Muscle of leg (tissue), 16 donors: ENCODE measurements at places on chromosomes 5 and 9.

DNA sequence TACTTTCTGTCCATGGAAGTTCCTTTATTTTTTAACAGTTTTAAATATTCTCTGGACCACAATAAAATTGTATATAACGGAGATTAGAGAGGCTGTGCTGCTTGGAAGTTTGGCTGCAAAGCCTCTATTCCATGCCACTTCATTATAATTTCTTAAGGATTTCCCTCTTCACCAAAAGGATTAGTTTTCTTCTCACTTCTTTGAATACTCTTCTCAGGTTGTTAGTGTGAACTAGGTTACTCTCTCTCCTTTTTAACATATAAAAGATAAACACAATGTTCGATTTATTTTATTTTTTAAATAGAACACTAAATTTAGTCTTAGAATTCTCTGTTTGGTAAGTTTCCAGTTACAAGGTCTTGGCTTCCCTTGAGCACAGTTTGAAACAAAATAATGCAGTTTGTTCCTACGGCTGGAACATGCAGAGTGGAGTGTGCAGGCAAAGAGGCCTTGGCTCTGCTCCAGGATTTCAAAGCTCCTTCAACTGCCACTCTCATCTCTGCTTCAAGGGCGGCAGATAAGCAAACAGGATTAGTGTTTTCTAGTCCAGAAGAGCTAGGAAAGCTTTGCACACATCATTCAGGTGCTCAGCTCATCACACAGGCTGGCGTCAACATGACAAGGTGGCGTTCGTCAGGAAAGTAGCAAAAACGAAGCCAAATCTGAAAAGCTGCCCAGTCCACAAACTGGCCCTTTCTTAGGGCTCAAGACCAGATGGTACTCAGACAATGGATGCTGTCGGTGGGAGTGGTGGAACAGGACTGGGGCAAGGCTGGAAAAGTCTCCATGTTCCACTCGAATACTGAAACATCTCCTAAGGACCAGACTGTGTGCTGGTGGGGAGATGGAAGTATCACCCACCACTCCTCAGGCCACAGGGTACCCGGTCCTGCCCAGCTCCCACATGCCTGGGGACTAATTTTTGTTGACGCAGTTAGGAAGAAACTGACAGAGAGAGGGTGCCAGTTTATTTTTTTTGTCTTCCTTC lies 286.6 kb downstream of the CRB2 start:
- peaks cover 4% of the 10 kb centered on the region for H3K4me1 ChIP-seq
- H3K27me3 ChIP-seq = no peaks in the 10 kb centered on the region
- peak; percentile 73 for DNase-seq
- H3K36me3 ChIP-seq = no peaks in the 10 kb centered on the region

- no peaks in the 10 kb centered on the region for H3K4me1 ChIP-seq
- no peaks in the 10 kb centered on the region for H3K27me3 ChIP-seq
- peaks cover 3% of the 10 kb centered on the region for H3K36me3 ChIP-seq
- H3K27ac ChIP-seq = no peak overlapping the region
- peak; percentile 37 for DNase-seq
These were observed 57.3 kb upstream of the LRRC70 start for GRCh38 chr5:62521319-62521718.

- H3K36me3 ChIP-seq = peaks cover 30% of the 10 kb centered on the region
- H3K4me3 ChIP-seq = no peak overlapping the region
- no peak for DNase-seq
- peaks cover 5% of the 10 kb centered on the region for H3K4me1 ChIP-seq
- H3K27ac ChIP-seq = no peak overlapping the region
These were observed 5.6 kb upstream of the IARS1 start for GRCh38 chr9:92299116-92299515.

- H3K27me3 ChIP-seq = peaks cover 73% of the 10 kb centered on the region
- peak overlapping the region; percentile 92 for H3K27ac ChIP-seq
- DNase-seq = peak; percentile 83
- peaks cover 14% of the 10 kb centered on the region for H3K4me1 ChIP-seq
These were observed 47.8 kb downstream of the ANXA2R start for GRCh38 chr5:42992088-42992879.

GRCh38 chr5:173217626-173218397 lies 17.2 kb downstream of the NKX2-5 start:
- H3K27ac ChIP-seq = no peak overlapping the region
- peaks cover 19% of the 10 kb centered on the region for H3K27me3 ChIP-seq
- no peak for DNase-seq
- no peaks in the 10 kb centered on the region for H3K4me1 ChIP-seq
- no peaks in the 10 kb centered on the region for H3K36me3 ChIP-seq

DNA sequence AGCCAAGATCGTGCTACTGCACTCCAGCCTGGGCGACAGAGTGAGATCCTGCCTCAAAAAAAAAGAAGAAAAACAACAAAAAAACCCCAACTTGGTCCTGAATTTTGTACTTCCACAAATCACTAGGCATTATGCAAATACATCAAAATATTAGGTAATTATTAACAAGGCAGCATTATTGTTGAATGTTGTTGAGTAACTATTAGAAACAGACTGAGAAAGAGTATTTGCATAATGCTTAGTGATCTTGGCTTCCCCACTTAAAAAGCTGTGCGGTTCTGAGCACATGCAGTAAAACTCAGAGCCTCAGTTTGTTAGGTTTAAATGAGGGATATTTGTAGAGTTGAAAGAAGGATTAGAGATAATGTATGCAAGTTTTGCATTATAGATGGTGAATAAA lies 64.2 kb downstream of the SCAMP1 start:
- H3K27ac ChIP-seq = no peak overlapping the region
- H3K4me3 ChIP-seq = no peak overlapping the region
- H3K36me3 ChIP-seq = no peaks in the 10 kb centered on the region
- DNase-seq = no peak
- no peaks in the 10 kb centered on the region for H3K27me3 ChIP-seq

DNA sequence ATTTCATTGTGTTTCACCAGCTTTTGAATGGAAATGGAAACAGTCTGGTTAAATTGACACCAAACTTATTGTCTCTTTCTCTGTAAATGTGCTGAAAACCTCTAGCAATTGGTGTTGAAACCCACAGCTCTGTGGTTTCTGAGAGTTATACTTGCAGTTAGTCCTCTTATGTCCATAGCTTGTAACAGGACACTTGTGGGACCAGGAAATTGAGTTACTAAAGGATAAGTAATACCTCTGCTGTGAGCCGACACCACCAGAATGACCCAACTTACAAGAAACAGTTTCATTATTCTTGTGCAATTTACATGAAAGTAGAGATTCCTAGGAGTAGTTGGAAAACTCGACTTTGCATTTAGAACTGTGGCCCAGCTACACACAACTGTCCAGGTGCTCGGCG lies 191.5 kb downstream of the CFAP90 start:
- no peaks in the 10 kb centered on the region for H3K4me1 ChIP-seq
- no peaks in the 10 kb centered on the region for H3K27me3 ChIP-seq
- no peak for DNase-seq
- no peak overlapping the region for H3K27ac ChIP-seq
- no peaks in the 10 kb centered on the region for H3K36me3 ChIP-seq
- H3K4me3 ChIP-seq = no peak overlapping the region

GRCh38 chr5:6788956-6789649 lies 75.9 kb downstream of the TENT4A start:
- peaks cover 4% of the 10 kb centered on the region for H3K27me3 ChIP-seq
- H3K36me3 ChIP-seq = no peaks in the 10 kb centered on the region
- no peak overlapping the region for H3K4me3 ChIP-seq

DNA sequence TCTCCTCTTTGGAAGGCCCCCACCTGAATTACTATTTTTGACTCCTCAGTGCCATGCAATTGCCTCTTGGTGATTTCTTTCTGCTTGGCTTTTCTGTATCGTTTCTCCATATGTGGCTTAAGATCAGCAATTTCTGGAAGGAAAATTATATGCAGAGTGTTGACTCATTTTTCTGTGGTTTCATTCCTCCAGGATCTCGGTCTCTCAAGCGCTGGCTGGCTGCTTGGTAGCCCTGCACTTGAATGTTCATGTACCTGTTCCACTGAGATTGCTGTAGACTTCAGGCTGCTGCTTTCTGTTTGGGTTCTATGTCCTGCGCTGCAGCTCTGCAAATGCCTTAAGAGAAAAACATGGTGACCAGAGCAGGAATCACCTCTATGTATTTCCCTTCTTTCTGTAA lies 77.6 kb downstream of the INIP start:
- H3K27ac ChIP-seq = no peak overlapping the region
- H3K4me3 ChIP-seq = no peak overlapping the region
- H3K4me1 ChIP-seq = no peaks in the 10 kb centered on the region

DNA sequence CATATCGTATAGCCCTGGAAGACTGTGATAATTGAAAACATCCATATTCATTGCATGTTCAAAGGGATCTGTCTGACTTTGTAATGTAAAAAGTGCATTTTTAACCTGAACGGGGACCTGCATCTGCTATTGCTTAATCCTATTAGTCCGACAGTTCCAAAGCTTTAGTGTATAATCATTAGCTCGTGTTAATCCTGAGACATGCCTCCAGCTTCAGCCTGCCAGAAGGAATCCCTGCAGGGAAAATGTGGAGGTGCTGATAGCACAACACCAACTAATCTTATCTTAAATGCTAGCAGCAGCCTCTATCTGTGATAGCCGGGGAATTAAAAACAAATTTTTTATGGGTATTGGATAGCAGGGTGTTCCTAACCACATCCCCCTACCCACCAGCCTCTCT lies 495.2 kb downstream of the TLE4 start:
- H3K27ac ChIP-seq = no peak overlapping the region

DNA sequence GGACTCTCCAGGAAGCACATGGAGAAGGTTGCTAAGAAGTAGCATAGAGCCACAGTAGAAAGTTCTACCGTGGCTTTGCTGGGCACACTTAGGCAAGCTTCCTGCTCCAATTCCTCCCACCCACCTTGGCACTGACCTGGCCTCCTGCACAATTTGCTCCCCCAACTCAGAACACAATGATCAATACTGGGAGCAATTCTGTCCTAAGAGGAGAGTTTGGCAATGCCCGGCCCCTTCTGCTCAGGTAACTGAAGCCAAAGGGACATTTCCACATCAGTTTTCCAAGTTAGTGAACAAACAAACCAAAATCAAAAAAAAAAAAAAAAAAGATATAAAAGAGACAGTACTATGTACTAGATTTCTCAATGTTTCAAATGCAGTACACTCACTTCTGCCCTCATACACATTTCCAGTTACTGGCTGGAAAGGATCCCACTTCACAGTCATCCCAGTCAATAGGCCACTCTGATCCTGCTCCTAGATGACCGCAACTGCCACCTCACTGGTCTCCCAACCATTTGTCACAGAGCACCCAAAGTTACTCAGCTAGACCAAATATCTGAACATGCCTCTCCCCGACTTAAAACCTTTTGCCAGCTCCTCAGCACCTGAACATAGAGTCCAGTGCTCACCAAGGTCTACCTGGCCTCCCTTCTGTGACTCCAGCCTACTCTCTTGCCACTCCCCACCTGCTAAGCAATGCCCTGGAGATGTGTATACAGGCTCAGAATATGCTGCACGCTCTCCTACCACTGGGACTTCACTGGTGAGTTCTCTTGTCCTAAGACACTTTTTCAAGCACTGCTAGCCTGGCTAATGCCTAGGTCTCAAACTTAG lies 21.3 kb downstream of the ABCA1 start:
- no peaks in the 10 kb centered on the region for H3K27me3 ChIP-seq
- no peak overlapping the region for H3K27ac ChIP-seq
- DNase-seq = no peak
- no peaks in the 10 kb centered on the region for H3K36me3 ChIP-seq
- no peak overlapping the region for H3K4me3 ChIP-seq

- no peak overlapping the region for H3K4me3 ChIP-seq
- no peaks in the 10 kb centered on the region for H3K4me1 ChIP-seq
- H3K27me3 ChIP-seq = no peaks in the 10 kb centered on the region
- no peak overlapping the region for H3K27ac ChIP-seq
- no peak for DNase-seq
These were observed 98.0 kb upstream of the ZNF608 start for GRCh38 chr5:124844371-124844920.

DNA sequence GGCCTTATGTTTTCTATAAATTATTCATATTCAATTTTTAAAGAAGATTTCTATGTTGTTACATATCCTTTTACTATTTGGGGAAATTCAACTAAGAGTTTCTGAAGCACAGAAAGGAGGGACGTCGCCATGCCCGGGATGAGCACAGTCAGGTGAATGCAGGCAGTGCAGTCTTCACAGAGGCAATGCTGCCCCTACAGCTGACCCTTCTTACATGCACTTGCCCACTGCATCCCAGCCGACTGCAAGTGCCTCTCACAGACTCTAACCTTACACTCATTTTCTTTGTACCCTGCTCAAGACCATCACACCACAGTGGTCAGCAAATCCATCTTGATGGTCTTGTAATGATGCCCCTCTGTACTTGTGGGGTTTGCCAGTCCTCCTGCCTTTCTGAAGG lies 73.8 kb downstream of the SHC3 start:
- H3K36me3 ChIP-seq = no peaks in the 10 kb centered on the region
- no peaks in the 10 kb centered on the region for H3K27me3 ChIP-seq
- no peak for DNase-seq
- H3K4me3 ChIP-seq = no peak overlapping the region
- H3K4me1 ChIP-seq = no peaks in the 10 kb centered on the region
- no peak overlapping the region for H3K27ac ChIP-seq

- no peak overlapping the region for H3K27ac ChIP-seq
- no peak for DNase-seq
- no peaks in the 10 kb centered on the region for H3K36me3 ChIP-seq
- H3K27me3 ChIP-seq = no peaks in the 10 kb centered on the region
- H3K4me1 ChIP-seq = no peaks in the 10 kb centered on the region
These were observed 39.6 kb upstream of the ANKRD34B start for GRCh38 chr5:80609692-80610091.

DNA sequence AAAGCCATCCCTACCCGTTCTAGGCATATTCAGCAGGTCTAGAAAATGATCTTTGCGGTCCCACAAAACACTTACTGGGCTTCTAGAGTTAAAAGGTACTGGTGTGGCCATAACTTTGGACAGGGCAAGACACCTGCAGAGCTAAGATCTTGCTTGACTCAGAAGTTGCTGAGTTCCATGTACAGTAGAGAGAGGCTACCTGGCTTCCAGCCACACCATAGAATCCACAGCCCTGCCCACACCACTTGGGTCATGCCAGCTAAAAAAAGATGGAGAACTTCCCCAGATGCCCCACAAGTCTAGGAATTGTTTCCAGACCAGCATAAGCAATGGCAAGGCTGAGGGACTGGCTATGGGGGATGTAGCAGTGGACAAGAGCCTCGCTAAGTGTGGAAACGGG lies 52.1 kb downstream of the ABCA1 start:
- H3K36me3 ChIP-seq = no peaks in the 10 kb centered on the region
- DNase-seq = no peak
- H3K4me3 ChIP-seq = no peak overlapping the region
- peaks cover 5% of the 10 kb centered on the region for H3K4me1 ChIP-seq

DNA sequence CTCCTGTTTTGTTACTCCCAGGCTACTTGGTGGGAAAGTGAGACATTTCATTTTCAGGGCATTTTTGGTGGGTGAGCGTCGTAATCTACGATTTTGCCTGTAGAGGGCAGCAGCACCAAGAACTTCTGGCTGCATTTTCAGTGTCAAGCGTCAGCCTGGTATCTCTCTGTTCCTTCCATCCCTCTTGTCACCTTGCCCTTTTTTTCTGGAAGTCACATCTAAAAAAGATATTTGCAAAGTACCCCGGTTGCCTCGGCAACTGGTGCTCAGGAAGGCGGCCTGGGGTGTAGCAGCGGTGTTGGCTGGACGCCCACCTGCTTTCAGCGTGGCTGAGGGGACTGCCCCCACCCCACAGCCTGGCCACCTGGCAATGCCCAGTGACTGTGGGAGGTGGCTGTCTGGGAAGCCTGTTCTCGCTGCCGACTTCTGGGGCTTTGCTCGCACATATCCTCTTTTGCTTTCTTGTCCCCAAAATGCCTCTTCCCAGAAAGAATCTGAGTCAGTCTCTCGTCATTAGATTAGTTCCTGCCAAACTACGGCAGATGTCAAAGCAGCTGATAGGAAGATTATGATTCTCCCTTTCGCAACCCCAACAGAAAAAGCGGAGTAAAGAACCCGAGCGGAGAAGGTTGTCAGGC lies 84.5 kb downstream of the ACER2 start:
- peaks cover 16% of the 10 kb centered on the region for H3K4me1 ChIP-seq
- no peaks in the 10 kb centered on the region for H3K27me3 ChIP-seq
- H3K27ac ChIP-seq = peak overlapping the region; percentile 66
- peak overlapping the region; percentile 31 for H3K4me3 ChIP-seq
- peak; percentile 87 for DNase-seq
